ENCODE measurements at places on chromosomes 12 and 14.

- no peak for DNase-seq
These were observed 92.5 kb downstream of the ADCK1 start for GRCh38 chr14:77892381-77892871.

DNA sequence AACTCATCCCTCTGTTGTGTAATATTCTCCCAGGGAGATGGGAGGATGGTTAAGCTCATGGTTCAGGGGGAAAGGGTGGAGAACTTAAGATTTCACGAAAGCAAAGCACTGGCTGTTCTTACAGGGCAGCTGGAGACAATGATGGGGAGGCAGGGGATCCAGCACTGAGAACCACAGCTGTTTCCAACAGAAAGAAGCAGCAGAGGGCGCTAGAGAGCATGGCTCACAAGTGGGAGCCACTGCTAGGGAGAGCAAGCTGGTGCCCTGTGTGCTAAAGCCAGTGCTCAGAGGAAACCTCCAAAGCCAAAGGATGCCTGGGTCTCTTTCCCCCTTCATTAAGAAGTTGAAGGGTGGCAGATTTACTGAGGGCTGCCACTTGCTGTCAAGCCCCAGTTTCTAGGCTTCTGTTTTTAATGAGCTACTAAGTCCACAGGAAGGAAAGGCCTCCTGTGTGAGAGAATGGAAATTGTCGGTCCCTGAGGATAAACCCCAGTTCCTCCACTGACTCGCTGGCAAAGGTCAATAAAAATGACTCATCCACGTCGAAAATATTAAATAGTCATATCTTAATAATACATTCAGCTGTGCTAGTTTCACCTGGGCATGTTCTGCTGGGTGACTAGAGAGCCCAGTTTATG is 199.7 kb downstream of the ANO2 start:
- DNase-seq = peak; percentile 56

DNA sequence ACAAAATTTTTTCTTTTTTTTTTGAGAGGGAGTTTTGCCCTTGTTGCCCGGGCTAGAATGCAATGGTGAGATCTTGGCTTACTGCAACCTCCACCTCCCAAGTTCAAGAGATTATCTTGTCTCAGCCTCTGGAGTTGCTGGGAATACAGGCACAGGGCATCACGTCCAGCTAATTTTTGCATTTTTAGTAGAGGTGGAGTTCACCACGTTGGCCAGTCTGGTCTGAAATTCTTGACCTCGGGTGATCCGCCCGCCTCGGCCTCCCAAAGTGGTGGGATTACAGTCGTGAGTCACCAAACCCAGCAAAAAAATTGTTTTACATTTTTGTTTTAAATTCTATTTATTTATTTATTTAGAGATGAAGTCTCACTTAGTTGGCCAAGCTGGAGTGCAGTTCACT is 4.7 kb upstream of the SLC2A14 start:
- no peak for DNase-seq

- no peak for DNase-seq
These were observed 150.3 kb downstream of the SMOC1 start for GRCh38 chr14:70029296-70030132.

GRCh38 chr14:97250931-97251330 is 453.7 kb downstream of the VRK1 start:
- no peak for DNase-seq

DNA sequence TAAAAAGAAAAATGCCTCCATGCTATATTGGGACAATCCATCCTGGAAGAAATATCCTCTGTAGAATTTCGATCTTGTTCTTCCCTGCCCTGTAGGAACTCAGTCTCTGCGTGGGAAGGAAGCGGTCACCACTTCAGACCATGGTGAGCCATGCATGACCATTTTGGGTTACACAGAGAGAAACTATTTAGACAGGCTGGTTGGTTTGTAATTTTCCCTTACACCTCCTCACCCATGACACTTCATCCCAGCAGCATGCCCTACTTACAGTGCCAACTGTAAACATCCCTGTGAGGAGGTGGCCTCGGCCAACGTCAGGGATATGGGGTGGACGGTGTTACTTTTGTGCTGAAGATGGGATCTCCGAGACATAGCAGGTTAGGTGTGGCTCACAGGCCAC is 121.4 kb downstream of the SMOC1 start:
- DNase-seq = peak; percentile 9

GRCh38 chr12:123286652-123287373 is 15.2 kb upstream of the CDK2AP1 start:
- DNase-seq = no peak

DNA sequence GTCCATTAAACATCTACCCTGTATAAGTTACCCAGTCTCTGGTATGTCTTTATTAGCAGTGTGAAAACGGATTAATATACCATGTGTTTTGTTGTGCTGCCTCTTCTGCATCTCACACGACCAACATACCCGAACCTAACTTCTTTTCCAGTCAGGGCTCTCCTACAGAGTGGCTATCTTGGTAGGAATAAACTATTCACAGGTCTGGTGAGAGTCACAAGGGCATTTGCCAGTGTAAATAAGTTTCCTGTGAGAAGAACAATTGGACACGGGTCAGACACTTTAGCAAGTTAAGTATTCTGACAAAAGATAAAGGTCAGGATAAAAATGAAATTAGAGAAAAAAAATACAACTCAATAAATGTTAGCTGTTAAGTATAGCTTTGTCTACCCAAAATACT is 60.9 kb downstream of the MYF5 start:
- DNase-seq = no peak

DNA sequence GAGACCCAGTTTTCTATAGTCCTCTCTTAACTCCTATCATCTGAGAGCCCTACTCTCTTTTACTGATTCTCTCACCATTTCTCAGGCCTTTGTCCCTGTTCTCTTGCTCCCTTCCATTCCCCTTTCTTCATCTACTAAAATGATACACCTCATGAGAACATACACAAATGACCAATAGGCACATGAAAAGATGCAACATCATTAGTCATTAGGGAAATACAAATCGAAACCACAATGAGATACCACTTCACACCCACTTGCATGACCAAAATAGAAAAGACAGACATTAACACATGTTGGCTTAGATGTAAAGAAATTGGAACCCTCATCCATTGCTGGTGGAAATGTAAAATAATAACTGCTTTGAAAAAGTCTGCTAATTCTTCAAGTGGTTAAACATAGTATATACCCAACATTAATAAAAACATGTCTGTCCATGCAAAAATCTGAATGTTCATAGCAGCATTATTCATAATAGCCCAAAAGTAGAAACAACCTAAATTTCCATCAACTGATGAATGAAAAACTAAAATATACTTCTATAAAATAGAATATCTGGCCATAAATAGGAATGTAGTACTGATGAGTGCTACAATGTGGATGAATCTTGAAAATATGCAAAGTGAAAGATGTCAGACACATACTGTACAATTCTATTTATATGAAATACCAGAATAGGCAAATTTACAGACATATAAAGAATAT is 66.0 kb downstream of the DENND5B start:
- no peak for DNase-seq

DNA sequence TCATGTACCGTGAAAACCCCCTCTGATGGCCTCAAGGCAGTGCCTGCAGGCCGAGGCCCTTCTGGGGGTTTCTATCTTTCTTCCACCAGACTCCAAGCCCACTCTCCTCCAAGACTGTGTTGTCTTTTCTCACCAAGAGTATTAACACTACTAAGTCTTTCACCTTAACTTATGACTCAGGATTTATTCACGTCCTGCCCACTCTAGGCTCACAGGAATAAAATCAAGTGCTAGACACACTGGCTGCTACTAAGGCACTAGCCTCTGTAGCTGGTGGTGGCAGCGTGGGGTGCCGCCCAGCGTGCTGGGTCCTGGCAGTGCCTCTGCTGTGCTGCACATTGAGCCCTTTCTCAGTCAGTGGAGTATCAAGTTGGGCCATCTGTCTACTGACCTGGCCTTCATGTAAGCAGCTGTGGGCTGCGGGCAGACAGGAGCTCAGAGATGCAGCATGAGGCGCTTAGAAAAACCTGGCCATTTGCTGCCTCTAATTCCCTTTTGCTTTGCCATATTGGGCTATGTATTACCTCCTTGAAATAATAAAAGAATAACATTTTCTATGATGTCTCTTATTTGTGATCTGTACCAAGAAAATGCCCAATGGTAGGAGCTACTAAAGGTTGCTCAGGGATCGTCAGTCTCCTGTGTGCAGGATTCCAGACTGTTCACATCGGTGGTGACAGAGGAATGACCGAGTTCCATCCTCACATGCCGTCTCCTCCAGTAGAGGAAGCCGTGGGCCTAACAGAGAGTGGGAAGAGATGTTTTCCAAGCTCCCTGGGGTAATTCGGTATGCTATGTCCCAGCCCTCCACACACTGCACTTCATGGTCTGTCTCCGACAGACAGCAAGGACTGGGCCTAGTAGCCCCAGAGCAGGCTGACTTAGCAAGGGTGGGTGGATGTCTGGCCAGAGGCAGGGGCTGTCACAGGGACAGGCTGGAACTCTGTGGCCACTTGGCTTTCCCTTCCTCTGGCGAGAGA is 39.9 kb downstream of the MAX start:
- DNase-seq = no peak

- DNase-seq = no peak
These were observed 27.0 kb downstream of the P2RX7 start for GRCh38 chr12:121159467-121160307.

- DNase-seq = no peak
These were observed 139.2 kb downstream of the KICS2 start for GRCh38 chr12:64082866-64083268.

- DNase-seq = peak; percentile 14
These were observed 52.1 kb upstream of the PPFIA2 start for GRCh38 chr12:81811061-81811777.

DNA sequence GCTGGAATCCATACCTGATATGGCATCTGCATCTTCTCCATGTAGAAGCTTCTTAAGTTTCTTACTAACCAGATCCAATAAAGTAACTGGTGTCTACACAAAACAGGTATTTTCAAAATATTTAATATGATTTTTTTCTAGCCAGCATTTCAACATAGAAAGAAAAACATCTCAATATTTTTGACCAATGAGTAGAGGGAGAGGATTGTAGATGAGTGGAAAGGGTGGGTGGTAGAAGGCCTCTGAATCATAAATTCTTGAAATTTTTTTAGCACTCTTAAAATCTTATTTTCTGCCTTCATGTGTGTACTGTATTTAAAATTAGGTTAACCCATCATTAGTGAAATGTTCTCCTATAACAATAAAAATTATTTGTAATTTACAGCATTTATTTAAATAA is 18.0 kb downstream of the DEPDC4 start:
- DNase-seq = no peak

DNA sequence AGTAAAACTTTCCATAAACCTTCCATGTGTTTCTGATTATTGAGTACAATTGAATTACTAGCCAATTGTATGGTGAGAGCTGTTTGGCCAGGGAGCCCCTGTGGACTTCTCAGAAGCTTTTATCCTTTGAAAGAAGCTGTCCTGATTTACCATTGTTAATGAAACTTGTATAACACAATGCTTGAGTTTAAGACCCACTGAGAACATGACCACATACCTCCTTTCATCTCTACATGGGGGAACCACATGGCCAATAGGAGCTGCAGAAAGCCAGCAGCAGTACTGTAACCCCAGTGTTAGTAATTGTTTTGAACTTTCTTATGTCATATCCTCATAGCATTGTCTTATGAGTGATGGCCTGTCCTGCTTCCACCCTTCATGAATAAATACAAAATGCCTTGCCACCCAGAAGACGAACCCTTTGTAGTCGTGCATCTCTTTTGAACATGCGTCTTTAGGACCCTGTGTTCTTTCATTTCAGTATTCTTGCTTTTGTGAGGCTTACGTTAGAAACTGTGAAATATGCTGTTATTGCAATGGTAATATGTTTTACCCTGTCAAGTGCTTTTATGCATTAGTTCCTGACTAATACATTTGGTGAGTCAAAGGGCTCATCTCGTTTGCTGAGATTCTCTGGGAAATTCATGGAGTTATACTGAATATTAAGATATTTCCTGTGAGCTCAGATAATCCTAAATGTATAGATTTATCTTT is 815.7 kb downstream of the NRXN3 start:
- DNase-seq = no peak

- no peak for DNase-seq
These were observed 400.5 kb downstream of the ADAMTS20 start for GRCh38 chr12:43151441-43151981.

DNA sequence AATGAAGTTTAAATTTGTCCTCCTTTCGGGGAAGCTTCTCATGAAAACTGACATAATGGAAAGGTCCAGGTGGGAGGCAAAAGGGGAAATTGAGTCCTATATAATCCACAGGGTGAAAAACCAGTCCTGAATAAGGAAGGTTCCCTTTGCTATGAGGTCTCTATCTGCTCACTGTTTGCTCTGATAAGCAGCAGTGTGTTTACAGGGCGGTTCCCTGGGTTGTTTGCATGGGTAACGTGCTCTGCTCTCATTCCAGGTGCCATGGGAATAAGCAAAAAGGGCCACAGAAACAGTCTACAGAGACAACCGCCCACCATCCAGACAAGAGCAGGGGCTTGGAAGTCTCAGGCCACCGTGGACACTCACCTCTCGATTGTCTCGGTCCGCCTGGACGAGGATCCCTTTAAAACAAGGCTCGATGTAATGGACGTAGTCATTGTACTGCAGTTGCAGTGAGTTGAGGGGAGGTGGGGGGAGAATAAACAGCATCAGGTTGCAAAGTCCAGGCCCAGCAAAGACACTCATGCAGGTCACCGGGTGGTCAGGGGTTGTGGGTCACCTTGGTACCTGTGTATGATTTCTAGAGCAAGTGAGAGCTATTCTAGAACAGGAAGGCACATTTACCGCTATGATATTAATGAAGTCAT is 32.7 kb downstream of the CACNA2D4 start:
- no peak for DNase-seq

DNA sequence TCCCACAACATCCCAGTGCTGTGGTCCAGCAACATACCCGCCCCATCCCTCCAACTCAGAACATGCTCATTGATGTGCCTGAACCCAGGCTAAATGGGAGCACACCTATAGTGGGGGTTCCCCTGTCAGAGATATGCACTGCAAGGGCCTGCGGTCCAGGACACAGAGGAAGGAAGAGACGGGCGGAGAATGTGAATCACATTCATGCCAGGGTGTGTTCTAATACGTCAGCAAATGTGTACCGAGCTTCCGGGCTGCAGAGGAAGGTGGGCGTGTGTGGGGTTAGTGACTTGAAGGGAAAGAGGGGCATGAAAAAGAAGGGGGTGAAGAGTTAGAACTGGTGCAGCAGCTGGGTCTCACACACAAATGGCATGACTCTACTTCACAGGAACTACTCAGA is 83.7 kb downstream of the DPF3 start:
- DNase-seq = no peak

- no peak for DNase-seq
These were observed 5.7 kb upstream of the KRT5 start for GRCh38 chr12:52525661-52526499.

DNA sequence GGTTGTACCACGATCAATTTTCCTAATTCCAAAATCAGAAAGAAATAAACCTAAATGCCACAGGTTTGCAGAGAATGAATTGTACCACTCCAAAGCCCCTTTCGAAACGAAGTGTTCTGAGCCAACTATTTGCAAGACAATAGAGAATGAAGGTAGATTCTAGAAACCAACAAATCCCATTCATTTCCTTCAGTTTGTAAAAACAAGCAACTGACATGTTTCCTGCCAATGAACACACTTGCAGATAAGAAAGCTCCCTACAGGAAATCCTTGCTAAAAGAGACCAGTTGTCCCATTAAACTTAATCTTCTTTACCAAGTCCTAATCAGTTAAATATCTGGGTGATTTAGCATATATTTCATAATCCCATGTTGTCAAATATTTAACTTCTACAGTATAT is 198.4 kb upstream of the FOXN3 start:
- no peak for DNase-seq
